Hair follicular keratinocyte (primary cell): ENCODE measurements at places on chromosomes 3 and 15. TPM values are rescaled to one million over a fixed set of nuclear protein-coding genes. Genes with fewer than 3 reads are reported as not detected.

The CPNE9 gene
- total RNA-seq, result not detected in 2 replicates

The CLK3 gene
- total RNA-seq, result 57.0 and 77.5 TPM in 2 replicates

The SLC12A8 gene
- total RNA-seq, result 12.5 and 12.9 TPM in 2 replicates

The PDCD10 gene
- total RNA-seq, result 90.6 and 96.8 TPM in 2 replicates

The GPR15 gene
- not detected in 2 replicates for total RNA-seq

The FETUB gene
- total RNA-seq, result not detected in 2 replicates

The PLA2G4E gene
- 0.27 and 0.39 TPM in 2 replicates for total RNA-seq

The TP53BP1 gene
- total RNA-seq, result 16.7 and 18.3 TPM in 2 replicates

The ROPN1B gene
- total RNA-seq, result not detected in 2 replicates

The FOXB1 gene
- not detected in 2 replicates for total RNA-seq

The SNTN gene
- total RNA-seq, result not detected in 2 replicates

The KNG1 gene
- total RNA-seq, result not detected in 2 replicates

The SLC28A1 gene
- total RNA-seq, result not detected in 2 replicates

The FANCD2OS gene
- total RNA-seq, result not detected in 2 replicates

The GOLGA8H gene
- total RNA-seq, result 0.08 and 0.15 TPM in 2 replicates

The OXTR gene
- total RNA-seq, result 0.16 and 0.61 TPM in 2 replicates

The SPINT1 gene
- 210 and 272 TPM in 2 replicates for total RNA-seq

The PLA1A gene
- not detected in 2 replicates for total RNA-seq
